Activated gamma-delta T cell treated with Interleukin-2 at 50 U/mL for 16 hours (primary cell): ENCODE measurements at places on chromosomes 11 and 22.

GRCh38 chr11:119934267-119934666 lies 203.6 kb downstream of the TRIM29 start:
- no peak for DNase-seq

DNA sequence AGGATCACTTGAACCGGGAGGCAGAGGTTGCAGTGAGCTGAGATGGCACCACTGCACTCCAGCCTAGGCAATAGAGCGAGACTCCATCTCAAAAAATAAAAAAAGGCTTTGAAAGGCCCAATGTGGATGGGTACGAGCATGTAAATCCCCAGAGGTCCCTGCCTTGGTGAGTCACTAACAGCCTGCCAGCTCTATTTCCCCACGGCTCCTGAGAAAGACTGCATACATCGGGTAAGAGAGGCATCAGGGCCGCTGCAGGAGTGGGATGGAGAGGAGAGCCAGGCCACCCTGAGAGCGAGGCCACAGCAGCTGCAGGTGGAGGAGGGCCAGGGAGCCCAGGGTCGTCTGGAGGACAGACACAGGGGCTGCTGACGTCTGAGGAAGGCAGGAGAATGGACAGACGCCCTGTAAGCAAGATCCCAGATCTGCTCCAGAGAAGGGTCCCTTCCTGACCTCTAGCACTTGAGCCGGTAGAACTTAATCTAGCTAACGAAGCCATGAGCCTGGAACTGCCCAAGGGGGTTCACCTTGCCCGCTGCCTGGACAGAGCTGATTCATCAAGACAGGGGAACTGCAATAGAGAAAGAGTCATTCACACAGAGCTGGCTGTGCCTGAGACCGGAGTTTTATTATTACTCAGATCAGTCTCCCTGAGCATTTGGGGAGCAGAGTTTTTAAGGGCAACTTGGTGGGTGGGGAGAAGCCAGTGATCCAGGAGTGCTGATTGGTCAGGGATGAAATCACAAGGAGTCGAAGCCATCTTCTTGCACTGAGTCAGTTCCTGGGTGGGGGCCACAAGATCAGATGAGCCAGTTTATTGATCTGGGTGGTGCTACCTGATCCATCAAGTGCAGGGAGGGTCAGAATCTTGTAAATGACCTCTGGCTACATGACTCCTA lies 5.1 kb upstream of the KRTAP5-9 start:
- DNase-seq: no peak

- DNase-seq: no peak
Observed at GRCh38 chr11:84430661-84431060, 1144.5 kb upstream of the CCDC90B start.

DNA sequence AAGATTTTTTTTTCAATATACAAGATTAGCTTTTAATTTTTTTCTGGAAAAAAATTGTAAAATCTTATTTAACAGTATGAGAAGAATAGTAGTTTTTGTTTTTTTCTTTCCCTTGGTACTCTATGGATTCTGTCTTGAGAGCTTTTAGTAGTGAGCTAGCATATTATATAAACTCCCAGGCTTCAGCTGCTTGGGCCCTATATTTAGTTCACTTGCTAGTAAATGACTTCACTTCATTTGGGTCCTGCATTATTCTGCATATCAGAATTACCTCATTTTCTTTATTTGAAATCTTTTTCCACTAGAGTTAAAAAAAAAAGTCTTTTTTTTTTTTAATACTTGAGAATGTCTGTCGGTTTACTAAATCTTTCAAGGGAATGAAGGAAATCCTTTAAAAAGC lies 33.1 kb downstream of the HIPK3 start:
- DNase-seq: no peak

DNA sequence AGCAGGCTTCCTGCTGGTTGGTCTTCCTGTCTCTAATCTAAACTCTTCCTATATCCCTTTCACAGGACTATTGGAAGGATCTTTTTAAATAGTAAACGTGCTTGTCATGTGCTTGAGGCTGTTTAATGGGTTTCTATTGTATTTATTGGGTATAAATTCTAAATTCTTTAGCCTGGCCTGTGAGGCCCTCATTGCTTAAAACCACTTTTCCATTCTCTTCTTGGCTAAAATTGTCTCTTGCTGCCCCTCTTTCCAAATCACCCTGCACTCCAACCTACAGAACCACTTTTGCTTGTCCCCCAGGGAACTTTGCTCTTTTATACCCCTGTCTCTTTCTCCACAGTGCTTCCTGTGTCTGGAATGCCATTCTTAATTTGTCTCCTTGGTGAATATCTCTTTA lies 46.4 kb upstream of the MUC15 start:
- DNase-seq: no peak

GRCh38 chr22:44814266-44815098 lies 62.1 kb downstream of the ARHGAP8 start:
- DNase-seq: no peak

- DNase-seq: no peak
Observed at GRCh38 chr22:38697425-38698089, 3.2 kb downstream of the JOSD1 start.

GRCh38 chr11:16857186-16857585 lies 118.7 kb downstream of the C11orf58 start:
- DNase-seq: no peak

GRCh38 chr11:114762408-114762807 lies 84.1 kb downstream of the NXPE2 start:
- DNase-seq: no peak

- no peak for DNase-seq
Observed at GRCh38 chr11:17527628-17527995, 16.6 kb downstream of the USH1C start.

GRCh38 chr11:8252388-8252787 lies 11.3 kb downstream of the LMO1 start:
- DNase-seq: no peak

DNA sequence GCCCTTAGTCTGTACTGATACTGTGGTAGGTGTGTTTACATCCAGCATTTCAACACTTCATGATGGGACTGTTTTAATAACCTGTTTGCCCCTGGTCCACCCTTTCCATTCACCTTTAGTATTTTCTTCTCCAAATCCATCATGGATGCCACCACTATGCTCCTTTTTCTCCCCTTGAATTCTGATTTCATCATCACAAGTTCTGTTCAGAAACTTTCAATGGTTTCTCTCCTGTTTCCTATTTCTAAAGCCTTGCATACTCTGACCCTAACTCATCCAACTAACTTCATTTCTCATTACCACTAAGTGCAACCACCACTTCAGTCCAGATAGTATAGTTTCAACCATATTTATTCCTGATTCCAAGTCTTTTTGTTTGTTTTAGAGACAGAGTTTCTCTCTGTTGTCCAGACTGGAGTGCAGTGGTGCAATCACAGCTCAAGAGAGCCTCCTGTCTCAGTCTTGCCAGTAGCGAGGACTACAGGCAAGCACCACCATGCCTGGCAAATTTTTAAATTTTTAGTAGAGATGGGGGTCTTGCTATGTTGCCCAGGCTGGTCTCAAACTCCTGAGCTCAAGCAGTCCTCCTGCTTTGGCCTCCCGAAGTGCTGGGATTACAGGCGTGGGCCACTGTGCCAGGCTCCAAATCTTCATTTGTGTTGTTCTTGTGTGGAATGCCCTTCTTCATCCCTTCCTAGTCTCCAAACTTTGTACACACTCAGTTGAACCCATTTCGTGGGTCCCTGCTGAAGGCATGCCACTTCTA lies 1.2 kb upstream of the LIN7C start:
- DNase-seq: no peak

DNA sequence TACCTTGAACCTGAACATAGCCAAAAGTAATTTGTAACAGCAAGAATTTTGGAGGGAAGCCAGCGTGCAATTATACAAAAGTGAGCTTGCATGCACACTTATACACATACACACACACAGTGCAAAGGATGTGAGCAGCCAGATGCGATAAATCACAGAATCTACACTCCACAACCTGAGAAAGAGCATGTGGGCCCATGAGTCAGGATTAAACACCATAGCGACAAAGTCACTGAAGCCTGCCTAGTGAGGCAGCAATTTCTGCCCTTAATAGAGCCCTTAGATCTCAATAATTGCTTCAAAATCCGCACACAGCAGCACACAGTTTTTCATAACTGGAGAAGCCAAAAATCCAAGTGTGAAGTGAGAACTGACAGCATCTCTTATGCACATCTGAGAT lies 42.6 kb upstream of the TEAD1 start:
- no peak for DNase-seq

- DNase-seq: no peak
Observed at GRCh38 chr11:129640671-129641070, 175.0 kb upstream of the TMEM45B start.

- no peak for DNase-seq
Observed at GRCh38 chr11:68480193-68480592, 19.6 kb downstream of the PPP6R3 start.

GRCh38 chr11:65496304-65497140 lies 2.3 kb upstream of the MALAT1 start:
- no peak for DNase-seq

GRCh38 chr11:14544611-14545010 lies 24.4 kb upstream of the PSMA1 start:
- DNase-seq: no peak

- peak; percentile 96 for DNase-seq
Observed at GRCh38 chr11:62709247-62710000, 1.9 kb downstream of the GNG3 start.

DNA sequence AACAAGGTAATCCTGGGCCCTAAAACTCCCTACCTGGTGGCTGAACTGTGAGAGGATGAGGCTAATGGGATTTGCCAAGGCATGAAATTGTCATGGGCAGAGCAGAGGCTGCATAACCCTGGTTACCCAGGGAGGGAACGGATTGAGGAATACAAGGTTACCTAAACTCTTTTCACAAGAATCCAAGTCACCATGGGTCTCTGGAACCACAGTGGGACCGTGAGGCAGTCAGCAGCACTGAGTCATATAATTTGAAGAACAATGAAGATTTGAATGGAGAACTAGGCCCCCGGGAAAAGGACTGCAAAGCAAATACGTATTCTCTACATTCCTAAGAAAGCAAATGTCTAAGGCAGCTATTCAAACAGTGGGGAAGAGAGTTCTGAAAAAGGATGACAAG lies 19.8 kb downstream of the CAT start:
- no peak for DNase-seq

- no peak for DNase-seq
Observed at GRCh38 chr11:109818290-109818689, 274.9 kb upstream of the ZC3H12C start.

DNA sequence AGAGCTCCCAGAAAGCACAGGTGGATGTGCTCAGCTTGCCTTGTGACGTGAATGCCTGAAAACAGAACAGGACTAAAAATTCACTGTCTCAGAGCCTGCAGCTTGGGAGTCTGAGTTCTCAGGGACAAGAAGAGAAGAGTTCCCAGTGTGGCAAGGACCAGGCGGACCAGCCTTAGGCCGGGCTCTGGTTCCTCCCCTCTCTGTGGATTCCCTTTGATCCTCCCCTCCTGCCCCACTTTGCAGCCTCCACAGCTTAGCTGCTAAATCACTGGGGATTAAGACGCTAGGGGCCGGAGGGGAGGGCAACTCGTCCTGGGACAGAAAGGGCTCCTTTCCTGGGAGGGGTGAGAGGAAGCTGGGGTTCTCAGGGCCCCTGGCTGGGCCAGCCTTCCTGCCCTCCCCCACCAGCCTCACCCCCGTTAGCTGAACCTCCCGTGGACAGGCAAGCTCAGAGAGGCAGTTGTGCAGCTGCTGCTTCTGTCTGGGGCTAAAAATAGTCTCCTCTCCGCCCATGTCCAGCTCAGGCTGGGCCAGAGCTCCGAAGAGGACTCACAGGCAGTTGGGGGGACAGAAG lies 29.9 kb upstream of the JAM3 start:
- DNase-seq: no peak

DNA sequence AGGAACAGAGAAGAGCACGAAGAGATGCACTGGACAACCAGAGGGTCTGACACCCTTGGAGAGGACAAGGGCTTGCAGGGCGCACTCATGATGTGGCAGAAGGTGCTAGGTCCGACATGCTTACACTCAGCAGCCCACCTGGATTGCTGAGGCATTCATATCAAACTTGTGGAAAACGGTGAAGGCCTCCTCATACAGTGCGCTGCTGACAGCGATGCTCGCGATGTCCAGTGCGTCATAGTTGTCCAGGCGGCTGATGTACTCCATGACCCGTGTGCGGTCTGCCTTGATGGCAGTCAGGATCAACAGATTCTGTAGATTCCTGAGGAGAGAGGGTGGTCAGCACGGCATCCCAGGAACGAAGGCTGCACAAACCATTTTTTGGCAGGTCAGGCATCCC lies 31.7 kb upstream of the SLC25A1 start:
- no peak for DNase-seq

DNA sequence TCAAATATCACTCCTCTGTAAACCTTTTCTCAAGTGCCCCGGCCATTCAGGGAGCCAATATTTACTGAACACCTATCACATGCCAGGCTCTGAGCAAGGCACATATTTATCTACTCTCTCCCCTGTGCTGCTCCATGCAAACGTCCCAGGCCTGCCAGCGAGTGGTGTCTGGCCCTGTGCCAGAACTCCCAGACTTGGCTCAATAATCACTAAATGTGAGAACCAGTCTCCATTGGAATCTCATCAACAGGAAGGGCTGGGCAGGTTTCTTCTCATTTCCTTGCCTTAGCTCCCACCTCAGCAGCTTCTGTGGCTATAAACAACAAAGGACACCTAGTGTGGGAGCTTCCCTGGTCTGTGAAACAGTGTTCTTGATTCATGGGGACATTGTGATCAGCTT lies 21.7 kb downstream of the RASSF10 start:
- DNase-seq: no peak

DNA sequence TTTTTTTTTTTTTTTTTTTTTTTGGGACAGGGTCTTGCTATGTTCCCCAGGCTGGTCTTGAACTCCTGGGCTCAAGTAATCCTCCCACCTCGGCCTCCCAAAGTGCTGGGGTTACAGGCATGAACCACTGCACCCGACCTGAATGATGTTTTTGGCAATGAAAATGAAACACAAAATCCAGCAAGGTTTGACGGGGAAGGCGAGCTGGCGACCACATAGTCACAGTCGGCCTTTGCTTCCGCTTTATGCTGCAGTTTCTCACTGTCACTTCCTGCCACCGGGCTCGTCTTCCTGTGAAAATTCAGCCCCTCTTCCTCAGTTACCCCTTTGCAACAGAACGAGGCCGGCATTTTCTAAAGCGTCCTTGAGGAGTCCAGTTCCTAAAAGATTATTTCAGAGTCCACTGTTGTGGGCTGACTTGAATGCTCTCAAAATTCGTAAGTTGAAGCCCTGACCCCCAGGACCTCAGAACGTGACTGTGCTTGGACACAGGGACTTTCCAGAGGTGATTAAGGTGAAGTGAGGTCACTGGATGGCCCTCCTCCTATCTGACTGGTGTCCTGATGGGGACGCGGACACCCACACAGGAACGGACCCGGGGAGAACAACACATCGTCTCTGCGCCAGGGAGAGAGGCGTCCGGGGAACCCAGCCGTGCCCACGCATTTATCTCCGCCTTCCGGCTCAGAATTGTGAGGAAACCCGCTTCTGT lies 2.9 kb upstream of the BID start:
- DNase-seq: peak; percentile 70

DNA sequence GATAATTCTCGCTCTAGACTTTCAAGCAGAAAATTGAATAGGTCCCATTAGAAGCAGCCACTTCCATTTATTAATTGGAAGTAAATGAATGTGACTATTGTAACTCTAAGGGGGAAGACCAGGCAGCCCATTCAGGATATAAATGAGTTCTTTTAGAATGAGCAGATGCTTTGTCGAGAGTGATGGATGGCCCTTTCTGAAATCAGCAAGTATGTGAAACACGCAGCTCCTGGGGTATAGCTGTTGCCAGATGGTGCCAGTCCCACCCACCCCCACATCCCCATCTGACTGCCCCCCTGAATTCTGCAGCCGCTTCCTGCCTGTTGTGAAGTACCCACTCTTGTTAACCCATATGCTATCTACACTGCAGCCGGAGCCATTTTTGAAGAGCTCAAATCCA lies 3.7 kb downstream of the SLC15A3 start:
- DNase-seq: no peak

GRCh38 chr11:10331548-10332289 lies 26.8 kb downstream of the ADM start:
- no peak for DNase-seq
